ENCODE measurements at places on chromosomes 13 and 19.
A peak's percentile ranks its signal among the peaks of the same experiment; 100 is the strongest.

DNA sequence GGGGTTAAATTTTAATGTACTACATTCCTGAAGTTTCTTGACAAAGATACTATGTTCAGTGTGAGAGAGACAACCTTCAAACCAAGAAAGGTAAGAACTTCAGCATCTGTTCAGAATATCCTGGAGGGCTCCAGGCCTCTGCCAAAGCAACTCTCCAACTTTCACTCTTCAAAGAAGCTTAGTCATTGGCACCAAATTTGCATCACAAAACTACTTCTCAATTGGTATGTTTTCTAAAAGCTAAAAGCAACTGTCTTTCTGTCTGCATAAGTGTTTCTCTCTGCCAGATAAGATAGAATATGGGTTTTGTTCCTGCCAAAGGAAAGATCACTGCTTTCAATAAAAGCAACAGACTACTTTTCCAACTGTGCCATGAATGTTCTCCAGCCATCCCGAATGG lies 187.4 kb downstream of the SUCLA2 start:
- no peak for DNase-seq

- no peak for DNase-seq
Observed at GRCh38 chr13:41220401-41220800, 26.0 kb upstream of the KBTBD7 start.

GRCh38 chr19:31167690-31168089 lies 181.5 kb downstream of the TSHZ3 start:
- no peak for DNase-seq

DNA sequence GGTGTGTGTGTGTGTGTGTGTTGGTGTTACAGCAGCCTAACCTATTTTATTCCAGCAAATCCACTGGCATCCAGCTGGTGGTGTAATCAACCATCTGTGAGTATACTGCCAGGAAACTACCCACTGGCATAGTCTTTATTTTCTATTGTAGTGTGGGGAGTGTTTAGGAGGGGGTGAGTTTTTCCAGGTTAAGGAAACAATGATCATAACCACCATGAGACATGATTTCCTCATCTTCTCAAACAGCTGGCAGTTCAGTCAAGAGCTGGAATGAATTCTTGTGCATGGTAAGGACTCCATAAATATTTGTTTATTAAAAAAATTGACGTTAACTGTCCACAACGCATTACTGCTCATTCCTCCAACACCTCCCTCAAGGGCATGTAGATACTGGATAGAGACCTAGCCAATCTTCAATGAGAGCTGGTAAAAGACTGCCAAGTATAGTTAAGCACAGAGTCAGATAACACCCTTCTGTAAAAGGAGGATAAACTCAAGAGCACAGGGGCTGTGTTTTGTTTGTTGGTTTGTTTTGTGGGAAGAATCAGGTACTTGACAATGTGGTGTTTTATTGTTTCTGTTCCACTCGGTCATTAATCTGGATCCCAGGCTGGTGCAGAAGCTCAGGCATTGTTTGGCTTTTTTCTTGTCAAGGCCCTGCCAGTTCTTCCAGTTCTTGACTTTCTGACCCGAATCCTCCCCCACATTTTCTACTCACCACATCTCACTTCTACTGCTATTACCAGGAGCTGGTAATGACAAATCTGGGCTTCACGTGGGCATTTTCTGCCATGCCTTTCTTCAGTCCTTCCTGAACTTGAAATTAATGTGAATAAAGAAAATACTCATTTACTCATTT lies 31.6 kb upstream of the SLC46A3 start:
- DNase-seq, result no peak

GRCh38 chr19:45323671-45324081 lies 1.0 kb upstream of the CKM start:
- DNase-seq, result no peak

GRCh38 chr19:6877766-6878165 lies 9.6 kb upstream of the ADGRE1 start:
- no peak for DNase-seq

- DNase-seq, result no peak
Observed at GRCh38 chr19:10686661-10687517, 14.3 kb upstream of the QTRT1 start.

GRCh38 chr19:49515767-49516166 lies 3.3 kb downstream of the FCGRT start:
- DNase-seq, result no peak

- DNase-seq, result no peak
Observed at GRCh38 chr19:56995303-56995702, 124.5 kb upstream of the USP29 start.

DNA sequence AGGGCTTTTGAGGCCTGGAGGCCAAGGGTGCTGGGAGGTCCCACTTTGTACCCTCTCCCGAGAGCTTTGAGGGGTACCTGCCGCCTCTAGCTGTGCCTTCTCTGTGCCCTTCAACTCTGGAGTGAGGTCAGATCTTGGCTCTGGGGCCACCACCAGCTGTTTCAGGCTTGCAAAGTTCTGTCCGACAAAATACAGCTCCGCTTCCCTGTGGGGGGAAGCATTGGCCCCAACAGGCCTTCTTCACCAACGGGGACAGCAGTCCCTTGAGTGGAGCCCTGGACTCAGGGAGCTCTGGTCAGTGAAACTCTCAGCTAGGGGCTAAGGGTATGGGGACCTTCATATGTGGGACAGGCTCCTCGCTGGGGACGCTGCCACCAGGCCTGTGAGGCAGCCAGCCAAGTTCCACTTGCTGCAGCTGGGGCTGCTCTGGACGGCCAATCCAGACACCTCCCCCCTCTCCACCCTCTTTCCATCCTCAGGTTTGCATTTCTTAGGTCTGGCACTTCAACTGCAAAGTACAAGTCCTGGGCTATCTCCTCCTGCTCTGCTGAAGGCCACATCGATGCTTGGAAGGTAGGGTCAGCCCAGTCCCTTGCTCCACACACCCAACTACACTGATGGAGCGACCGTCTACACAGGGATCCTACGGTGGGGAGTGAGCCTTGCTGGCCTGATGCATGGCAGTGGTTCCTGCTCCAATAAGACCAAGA lies 46.8 kb downstream of the C13orf46 start:
- no peak for DNase-seq

DNA sequence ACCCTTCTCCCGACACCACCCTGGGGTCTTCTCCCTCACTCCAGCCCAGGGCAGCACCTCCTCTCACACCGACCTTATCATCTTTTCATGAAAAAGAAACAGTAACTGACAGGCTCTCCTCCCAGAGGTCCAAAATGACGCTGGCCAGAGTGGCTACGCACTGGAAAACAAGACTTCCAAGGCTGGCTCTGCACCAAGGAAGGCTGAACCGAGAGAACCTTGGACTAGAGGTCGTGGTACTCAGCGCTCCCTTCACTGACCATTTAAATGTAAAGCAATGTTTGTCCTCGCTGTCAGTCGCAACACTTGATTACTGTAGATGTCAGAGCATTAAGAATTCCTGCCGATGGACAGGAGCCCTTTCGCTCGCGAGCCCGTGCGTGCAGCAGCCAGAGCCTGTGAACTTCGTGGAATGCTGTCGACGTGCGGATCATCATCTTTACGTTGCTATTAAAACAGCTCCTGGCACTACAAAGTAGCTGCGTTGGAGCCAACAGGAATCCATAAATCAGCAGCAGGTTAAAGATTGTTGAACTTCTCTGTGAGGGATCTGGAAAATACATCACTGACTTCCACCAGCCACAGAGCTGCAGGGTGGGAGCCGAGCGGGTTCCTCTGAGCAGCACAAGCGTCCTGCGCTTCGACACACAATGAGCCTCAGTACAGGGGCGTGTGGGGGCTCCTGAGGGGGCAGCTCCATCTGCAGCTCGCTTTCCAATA lies 125.5 kb upstream of the MCF2L start:
- DNase-seq, result no peak

DNA sequence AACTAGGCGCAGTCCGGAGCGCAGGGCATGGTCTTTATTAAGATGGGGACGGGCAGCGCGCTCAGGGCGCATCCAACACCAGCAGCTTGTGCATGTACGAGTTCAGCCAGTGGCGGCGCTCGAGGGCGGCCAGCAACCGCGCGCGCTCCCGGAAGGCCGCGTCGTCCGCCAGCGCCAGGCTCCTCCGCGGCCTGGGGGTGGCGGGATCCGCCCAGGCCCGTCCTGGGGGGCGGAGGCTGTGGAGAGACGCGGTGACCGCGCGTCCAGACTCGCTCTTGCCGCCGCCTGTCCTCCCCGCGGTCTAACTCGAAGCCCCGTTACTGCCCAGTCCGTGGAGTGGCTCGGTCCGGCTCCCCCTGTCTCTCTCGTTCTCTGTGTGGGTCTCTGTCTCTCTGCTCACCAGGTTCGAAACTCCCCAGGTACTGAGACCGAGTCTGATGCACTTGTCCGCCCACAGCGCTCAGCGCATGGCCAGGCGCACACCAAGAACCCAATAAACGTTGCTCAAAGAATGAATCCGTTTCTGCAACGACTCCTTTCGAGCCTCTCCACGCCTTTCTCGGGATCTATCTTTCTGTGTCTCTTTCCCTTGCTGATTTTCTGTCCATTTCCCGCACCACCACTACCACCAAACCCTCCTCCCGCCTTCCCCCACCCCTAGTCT lies 702 bp downstream of the PTH2 start:
- no peak for DNase-seq

GRCh38 chr19:50536662-50537305 lies 23.1 kb upstream of the ASPDH start:
- DNase-seq, result no peak

- peak; percentile 37 for DNase-seq
Observed at GRCh38 chr19:29665826-29666577, 741 bp downstream of the PLEKHF1 start.

DNA sequence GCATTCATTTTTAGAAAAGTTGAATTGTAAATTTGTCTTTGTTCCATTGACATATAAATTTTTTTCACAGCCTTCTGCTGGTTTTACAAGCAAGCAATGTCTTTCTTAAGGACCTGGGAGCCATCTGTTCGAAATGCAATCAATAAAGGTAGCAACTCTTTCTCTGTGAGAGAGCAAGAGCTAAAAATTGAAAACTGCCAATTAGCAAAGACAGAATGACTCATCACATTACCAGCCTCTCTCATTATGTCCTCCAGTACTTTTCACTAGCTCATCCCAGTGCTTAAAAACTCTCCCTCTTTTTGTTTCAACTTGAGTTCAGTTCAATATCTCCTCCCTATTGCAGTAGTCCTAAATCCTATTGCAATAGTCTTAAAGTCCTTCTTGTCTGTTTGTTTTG lies 760.7 kb upstream of the SLITRK6 start:
- no peak for DNase-seq

- no peak for DNase-seq
Observed at GRCh38 chr13:80825276-80825675, 484.4 kb upstream of the SPRY2 start.

GRCh38 chr19:17725422-17726078 lies 6.3 kb downstream of the MAP1S start:
- DNase-seq, result no peak

- no peak for DNase-seq
Observed at GRCh38 chr19:30350692-30351663, 21.2 kb upstream of the ZNF536 start.

GRCh38 chr19:18100710-18101109 lies 3.1 kb downstream of the MAST3 start:
- DNase-seq, result no peak

DNA sequence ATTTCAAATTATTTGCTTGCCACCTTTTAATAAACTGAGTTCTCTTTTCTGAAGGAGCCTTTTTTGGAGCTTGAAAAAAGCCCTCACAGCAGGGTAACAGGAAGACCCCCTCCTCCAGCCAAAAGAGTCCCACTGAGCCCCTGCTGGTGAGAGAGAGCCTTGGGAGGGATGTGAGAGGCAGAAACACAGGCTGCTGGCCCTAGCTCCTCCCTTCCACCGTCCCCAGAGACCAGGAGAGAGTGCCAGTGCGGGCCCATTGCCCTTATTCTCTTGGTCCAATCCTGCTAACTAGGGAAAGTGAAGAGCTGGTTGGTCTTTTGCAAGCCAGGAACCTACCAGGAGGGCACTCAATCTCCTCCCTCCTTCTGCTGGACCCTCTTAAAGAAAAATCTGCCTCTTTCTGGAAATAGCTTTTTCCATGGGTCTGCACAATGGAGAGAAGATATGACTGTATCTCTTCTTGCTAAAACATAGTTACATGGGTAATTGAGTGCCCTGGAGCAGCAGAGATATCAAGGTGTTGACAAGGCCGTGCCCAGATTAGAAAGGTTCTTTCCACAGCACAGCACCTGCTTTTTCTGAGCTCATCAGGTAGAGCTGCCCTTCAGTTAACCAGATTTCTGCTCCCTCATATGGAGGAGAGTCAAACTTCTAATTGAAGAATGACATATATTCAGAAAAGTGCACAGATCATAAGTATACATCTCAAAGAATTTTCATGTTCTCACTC lies 113.9 kb downstream of the LRCH1 start:
- DNase-seq, result no peak

DNA sequence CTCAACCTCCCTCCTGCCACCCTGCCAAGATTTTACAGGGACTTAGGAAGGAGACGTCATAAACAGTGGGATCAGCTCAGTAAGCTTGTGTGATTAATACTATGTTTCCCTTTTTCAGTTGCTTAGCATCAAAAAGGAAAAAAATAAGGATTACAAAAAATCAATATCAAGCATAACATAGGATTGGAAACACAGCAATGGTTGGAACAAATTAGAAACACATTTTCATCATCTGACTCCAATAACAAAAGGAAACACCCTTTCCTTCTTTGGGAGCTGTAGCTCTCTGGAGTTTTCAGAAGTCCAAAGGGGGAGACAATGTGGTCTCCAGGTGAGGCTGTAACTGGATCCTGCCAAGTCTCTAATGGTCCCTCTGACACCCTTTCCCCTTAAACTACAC lies 233.4 kb downstream of the B3GLCT start:
- no peak for DNase-seq

DNA sequence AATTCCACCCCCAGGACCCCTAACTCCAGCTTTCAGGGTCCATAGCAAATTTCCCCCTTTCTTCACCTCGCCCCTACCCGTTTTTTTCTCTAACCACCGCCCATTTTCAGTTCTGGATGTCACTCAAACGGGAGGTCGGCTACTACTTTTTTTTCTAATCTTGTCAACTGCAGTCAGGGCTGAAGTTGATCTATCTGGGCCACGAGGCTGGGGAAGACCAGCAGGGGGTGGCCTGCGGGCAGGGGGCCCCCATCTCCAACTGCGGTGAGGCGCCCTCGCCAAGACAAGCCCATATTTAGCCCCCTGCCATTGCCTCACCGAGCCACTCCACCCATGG lies 748 bp downstream of the LHFPL6 start:
- no peak for DNase-seq

- no peak for DNase-seq
Observed at GRCh38 chr13:80577285-80577684, 236.4 kb upstream of the SPRY2 start.

- DNase-seq, result no peak
Observed at GRCh38 chr13:40984668-40985366, 34.3 kb downstream of the ELF1 start.

- no peak for DNase-seq
Observed at GRCh38 chr13:113730258-113730691, 28.8 kb upstream of the TMEM255B start.

DNA sequence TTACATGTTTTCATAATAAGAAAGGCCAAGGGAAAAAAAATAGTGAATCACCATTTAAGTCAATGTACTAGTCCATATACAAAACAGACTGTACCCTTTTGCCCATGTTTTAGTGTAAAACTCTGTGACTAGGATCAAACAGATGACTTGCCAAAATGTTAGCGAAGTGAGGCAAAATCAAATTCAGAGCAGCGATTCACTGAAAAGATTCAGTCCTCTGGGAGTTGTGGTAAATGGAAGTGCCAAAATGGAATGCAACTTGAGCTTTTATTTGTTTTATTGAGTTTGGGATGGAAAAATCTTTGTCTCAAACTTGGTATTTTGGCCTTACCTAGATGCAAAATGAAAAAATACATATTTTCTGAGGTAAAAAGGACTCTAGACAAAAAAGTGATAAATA lies 9.1 kb downstream of the CDADC1 start:
- no peak for DNase-seq

Measured in NK-92 treated with Interleukin-12 subunit alpha and Interleukin-12 subunit beta, amount 100 ng/mL, for 24 hours (cell line).